ENCODE measurements at places on chromosomes 5 and 9.
A peak's percentile ranks its signal among the peaks of the same experiment; 100 is the strongest.

DNA sequence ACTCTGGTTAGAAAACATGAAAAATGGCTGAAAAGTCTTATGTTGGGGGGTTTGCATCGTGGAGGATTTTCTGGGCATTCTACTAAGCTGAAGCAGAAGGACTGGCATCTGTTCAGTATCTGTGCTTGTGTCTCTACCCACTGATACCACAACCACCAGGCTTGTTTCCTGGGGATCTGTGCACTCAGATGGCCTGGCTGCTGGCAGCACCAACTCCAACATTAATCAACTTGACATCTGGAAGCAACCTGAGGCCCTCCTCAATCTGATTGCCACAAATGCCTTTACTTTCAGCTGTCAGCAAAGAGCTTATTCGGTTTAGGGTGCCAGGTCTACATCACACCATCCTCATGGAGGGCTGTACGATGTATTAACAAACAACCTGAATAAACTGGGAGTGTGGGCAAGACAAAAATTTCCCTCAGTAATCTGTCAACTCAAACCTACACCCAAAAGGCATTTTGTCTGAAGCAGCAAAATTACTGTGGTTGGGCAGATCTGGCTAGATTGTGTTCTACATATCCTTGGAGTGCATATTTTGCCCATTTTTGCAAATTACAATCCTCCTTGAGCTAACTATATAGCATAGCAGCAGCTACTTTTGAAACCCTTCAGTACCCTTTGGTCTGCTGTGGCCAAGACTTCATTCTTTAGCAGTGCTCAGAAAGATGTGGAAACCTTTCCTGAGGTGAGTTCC is 74.6 kb downstream of the FOXD1 start:
- DNase-seq = no peak

DNA sequence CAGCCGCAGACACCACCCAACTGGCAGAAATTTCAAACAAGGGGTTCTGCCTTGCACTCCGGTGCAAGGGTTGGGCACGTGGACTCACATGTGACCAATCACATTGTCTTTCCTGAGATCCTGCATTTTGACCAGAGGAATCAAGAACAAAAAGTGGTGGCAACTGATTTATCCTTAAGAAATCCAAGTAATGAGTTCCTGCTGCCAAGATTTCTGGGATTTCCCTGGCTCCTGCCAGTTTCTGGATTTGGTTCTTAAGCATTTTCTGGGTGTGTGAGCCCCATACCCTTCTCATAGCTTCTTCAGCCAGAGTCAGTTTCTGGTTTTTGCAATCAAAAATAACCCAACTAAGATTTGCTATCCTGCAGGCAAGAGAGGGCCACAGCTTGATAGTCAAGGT is 17.4 kb upstream of the KCNIP1 start:
- no peak for DNase-seq

DNA sequence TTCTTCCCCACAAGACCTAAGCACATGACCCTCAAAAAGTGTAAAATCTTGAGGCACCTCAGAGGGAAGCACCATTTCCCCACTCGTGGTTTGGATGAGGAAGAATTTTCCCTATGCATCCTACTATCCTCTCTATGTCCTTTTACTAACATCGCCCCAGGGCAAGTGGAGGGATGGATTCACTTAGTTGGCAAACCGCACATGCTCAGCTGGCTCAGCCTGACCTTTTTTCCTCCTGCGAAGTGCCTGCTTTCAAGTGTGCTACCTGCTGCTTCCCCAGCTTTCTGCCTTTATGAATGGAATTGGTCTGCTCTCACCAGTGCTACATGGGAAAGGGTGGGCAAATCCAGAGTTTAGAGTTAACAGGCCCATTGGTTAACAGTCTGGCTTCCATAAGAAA is 56.6 kb upstream of the IFNK start:
- no peak for DNase-seq

- DNase-seq = no peak
Measured at GRCh38 chr5:94694671-94695070, 76.2 kb downstream of the SLF1 start.

- no peak for DNase-seq
Measured at GRCh38 chr5:68225911-68226545, 10.5 kb downstream of the PIK3R1 start.

GRCh38 chr9:109588415-109588814 is 90.3 kb upstream of the PTPN3 start:
- no peak for DNase-seq

DNA sequence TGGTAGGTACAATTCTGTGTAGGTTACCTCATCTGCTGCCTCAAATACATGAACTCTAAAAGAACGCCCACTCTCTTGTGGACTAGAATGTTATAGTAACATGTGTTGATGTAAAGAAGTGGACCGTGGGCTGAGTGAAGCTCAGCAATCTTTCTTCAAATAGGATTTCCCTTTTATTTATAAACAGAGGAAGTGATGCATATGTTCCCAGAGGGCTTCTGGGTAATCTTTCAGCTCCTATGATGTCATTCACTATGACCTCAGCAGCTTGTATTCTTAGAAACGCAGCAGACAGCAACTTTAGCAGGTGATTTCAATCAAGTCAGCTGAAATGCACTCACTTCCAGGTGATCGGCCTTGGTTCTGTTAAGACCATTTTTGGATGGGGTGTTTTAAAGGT is 14.4 kb downstream of the F2RL2 start:
- DNase-seq = no peak

- DNase-seq = no peak
Measured at GRCh38 chr9:20387062-20387461, 235.2 kb downstream of the MLLT3 start.

DNA sequence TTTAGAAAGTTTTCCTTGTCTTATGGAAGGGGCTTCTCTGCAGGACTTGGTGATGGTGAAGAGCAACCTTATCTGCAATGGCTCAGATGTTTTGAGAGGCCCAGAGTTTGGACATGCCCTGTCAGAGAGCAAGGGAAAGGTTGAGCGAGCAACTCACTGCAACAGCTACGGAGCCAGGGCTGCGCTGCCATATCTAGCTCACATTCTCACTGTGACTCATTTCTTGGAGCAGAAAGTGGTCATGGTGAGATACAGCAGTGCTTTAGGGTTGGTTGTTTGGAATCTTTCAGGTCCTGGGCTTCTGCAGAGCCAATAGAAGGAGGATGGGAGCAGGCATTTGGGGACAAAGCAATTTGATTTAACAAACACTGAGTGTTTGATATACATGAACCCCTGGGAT is 12.3 kb downstream of the GLRA1 start:
- DNase-seq = no peak

DNA sequence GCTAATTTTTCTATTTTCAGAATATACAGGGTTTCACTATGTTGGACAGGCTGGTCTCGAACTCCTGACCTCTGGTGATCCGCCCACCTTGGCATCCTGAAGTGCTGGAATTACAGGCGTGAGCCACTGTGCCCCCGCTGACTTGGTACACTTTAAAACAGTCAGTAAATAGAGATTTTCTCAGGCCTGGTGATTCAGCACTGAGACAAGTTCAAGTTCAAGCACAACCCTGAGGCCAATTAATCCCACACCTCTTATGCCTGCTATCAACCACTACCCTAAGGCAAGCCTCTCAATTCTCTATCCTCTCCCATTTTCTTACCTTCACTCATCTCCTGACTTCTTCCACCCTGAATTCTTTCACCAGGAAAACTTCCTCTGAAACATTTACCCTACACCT is 18.9 kb downstream of the MUSK start:
- no peak for DNase-seq

- no peak for DNase-seq
Measured at GRCh38 chr9:16828340-16829281, 41.9 kb downstream of the BNC2 start.

GRCh38 chr9:16100537-16101091 is 547.8 kb downstream of the CCDC171 start:
- peak; percentile 66 for DNase-seq

GRCh38 chr5:6773342-6774035 is 60.3 kb downstream of the TENT4A start:
- DNase-seq = no peak

- DNase-seq = no peak
Measured at GRCh38 chr9:135926402-135927194, 19.3 kb upstream of the CAMSAP1 start.

DNA sequence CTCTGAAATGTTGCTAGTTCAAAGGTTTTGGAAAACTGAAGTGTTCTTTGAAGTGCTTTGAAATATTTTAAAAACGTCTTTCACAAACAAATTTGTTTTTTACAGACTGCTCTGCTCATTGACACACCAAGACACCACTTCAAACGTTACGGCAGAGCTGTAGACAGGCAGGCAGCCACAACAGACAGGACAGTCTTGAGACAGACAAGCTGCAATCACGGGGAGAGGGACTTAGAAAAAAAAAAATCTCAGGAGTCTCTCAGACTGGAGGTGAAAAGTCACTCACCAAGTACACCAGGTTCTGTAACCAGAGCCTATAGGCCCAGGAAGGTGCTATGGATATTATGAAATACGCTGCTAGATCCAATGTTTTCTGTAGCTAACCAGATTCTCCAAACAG is 135.4 kb downstream of the ISL1 start:
- no peak for DNase-seq

DNA sequence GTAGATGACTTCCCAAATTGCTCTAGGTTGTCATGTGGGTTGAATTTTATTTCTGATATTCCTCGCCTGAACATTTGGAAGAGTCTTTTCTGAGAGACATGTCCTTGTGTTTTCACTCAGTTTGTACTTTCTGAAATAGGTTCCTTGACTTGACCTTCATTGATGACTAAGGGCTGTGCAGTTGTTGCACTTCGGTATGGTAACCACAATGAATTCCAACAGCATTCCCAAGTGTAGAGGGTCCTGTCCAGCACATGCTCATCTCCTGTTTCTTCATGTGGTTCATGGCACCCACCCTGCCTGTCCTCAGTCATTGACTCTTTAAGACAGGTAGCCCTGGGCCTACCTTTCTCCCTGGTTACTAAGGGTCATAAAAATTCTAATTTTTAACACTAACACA is 527.8 kb downstream of the MTRR start:
- no peak for DNase-seq

- DNase-seq = peak; percentile 62
Measured at GRCh38 chr9:100216178-100216787, 117.2 kb downstream of the INVS start.

DNA sequence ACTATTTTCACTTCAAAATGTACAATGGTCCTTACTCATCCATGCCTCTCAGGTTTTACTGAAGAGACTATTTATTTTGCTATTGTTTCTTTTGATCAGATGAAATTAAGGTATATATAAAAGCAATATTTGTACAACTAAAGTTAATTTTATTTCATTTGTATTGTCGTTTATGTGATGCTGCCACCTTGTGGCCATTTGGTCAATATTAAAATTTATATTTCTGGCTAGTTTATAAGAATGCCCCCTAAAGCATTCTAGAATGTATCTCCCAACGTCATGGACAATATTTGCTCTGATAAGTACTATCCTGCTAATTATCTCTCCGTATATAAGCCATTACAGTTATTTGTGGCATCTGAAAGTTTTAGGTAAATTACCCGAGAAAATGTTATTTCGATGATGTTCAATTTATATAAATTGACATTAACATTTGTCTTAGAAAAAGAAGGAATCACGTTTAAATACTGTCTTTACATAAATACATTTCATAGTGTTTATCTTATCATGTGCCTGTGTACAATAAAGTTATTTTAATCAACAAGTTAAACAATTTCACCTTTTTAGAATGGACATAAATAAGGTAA is 680.0 kb downstream of the TAF11L14 start:
- no peak for DNase-seq

DNA sequence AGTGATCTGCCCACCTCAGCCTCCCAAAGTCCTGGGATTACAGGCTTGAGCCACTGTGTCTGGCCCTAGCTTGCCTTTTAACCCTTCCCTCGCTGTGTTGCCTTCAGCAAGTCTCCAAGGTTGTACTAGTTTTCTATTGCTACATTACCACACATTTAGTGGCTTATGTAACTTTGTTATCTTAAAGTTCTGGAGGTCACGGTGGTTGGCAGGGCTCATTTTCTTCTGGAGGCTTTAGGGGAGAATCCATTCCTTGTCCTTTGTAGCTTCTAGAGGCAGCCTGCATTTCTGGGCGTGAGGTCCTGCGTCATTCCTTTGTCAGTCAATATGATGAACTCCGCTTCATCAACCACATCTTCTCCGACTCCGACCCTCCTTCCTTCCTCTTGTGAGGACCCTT is 2.9 kb upstream of the PRRC2B start:
- no peak for DNase-seq

DNA sequence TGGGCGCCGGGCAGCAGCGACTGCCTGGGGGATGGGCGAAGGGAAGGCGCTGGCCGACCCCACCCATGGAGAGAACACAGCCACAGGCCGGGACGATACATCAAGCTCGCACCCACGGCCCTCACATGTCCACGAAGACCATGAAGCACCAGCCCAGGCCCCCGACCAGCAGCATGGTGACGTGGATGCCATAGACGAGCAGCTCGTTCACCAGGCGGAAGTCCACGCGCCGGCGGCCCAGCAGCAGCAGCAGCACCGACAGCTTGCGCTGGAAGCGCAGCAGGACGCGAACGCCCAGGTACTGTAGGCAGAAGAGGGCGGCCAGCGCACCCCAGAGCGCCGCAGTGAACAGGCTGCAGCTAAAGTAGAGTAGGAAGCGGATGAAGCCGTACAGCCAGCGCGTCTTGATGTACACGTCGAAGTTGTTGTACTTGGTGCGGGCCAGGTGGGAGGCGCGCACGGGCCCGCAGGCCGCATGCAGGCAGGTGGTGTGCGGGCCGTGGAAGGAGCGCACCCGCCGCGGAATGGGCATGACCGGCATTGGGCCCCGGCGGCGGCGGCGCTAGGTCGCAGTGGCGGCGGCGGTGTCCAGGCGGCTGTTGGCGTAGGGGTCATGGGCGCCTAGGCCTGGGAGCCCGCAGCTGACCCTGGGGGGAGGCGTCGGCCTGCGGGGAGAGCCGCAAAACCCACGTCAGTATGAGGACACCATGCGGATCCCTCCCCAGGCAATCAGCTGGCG is 2.1 kb downstream of the TMEM250 start:
- no peak for DNase-seq

DNA sequence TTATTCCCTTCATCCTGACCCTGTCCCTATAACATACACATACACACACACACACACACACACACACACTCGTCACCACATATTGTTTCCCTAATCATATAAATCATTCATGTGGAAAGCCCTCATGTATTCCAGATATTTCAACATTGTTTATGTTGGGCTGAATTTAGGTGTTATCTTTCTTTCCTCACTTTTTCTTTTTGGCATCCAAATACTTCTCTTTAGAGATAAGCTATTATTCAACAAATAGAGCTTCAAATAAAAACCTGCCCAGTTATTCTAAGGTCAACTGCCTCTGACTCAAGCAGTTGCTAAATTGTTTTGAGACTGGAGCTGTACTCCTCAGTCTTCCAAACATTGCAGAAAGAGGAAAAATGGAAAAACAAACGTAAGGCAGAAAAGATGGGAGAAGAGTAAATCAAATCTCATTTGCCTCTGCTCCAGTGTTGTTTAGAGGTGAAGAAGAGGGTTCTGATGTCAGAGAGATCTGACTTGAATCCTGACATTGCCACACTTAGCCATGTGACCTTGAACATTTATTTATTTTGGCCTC is 215.7 kb downstream of the GAS1 start:
- no peak for DNase-seq

Measured in right atrium auricular region (tissue), 2 donors.